ENCODE measurements at places on chromosomes 2 and 18.

DNA sequence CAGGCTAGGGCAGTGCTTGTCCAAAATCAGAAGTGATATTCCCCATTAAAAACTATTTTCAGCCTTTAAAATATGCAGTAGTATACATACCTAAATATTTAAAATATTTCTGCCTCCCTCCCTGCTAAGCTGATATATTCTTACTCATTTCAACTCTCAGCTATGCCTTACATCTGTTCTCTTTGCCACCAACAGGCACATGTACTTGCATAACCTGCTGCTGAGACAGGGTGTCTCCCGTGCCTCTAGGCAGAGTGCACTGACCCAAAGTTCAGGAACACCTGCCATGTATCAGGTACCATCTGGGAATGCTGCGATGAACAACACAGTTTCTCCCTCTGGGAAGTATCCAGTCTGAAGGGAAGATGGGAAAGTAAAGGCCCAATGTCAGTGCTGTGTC, 91.7 kb downstream of the STK39 start:
- DNase-seq: no peak

DNA sequence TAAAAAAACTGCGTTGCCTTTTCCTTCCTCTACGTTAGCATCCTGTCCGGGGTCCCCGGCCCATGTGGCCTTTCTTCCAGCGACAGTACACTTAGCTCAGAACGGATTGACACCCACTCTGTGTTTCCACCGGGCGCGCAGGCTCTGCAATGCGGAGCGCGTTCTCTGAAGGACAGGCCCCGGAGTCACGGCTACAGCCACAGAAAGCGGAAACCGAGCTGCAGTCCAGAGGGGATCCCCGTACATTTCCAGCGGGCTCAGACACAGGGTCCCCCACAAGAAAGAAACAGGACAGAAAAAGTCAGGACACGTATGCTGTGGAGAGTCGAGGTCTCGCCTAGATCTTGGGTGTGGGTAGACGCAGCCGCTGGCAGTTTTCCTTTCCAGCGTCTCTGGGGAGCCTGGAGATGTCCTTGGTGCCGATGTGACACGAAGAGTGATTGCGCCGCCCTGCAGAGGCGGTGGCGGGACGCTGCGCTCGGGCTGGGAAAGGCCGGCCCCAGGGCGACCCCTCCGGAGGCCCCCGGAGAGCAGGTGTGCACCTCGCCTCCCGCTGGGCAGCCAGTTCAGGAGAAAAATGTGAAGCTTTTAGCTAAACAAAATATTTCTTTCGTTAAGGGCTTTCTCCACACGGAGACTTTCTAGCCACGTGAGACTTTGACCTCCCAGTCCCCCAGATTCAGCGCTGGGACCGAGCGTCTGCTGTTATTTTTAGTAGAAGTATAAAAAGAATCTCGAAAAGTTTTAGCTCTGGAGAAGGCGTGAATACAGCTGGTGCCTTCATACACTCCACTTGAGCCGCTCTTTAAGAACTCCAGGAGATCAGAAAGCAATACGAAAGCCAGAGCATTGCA, 1.3 kb upstream of the ACKR3 start:
- DNase-seq: no peak

- DNase-seq: no peak
Observed at GRCh38 chr18:58843688-58844035, 21.0 kb upstream of the ZNF532 start.

DNA sequence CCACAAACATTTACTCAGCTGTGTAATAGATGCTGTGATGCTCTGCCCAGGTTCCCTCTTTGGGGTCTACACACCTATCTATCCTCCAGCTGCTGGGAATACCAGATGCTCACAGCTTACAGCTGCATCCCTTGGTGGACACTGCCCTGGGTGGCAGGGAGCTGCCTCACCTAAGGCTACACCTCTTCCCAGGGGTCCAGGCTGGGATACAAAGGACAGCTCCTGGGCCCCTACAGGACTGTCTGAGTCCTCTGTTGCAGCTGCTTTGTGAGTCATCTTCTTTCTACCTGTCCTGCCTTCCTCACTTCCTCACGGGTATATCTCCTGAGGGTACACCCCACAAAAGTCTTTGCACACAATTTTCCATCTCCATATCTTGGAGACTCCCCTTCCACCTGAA, 27.6 kb downstream of the THNSL2 start:
- no peak for DNase-seq

DNA sequence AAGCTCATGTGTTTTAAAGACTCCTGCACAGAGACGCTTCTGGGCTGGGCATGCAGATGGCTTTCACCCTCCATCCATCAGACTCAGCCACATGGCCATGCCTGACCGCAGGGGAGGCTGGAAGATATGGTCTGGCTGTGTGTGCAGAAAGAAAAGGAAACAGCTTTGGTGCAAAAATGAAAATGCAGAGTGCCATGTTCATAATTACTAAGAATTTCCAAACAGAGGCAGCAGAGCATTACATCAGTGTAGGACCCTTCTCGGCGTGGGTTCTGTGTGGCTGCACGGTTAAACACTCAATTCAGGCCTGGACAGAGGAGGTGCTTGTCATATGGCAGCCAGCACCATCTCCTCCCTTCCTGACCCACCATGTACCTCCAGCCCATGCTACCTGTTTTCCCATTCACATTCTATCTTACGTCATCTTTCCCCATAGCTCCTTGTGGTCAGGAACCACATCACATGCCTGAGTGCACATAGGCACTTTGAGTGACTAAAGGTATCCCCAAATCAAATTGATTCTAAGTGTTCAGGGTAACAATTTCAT, 200.3 kb upstream of the ID2 start:
- DNase-seq: no peak

GRCh38 chr2:232781765-232782164, 5.4 kb upstream of the KCNJ13 start:
- no peak for DNase-seq

GRCh38 chr2:158457826-158458616, 1.3 kb downstream of the PKP4 start:
- DNase-seq: no peak

DNA sequence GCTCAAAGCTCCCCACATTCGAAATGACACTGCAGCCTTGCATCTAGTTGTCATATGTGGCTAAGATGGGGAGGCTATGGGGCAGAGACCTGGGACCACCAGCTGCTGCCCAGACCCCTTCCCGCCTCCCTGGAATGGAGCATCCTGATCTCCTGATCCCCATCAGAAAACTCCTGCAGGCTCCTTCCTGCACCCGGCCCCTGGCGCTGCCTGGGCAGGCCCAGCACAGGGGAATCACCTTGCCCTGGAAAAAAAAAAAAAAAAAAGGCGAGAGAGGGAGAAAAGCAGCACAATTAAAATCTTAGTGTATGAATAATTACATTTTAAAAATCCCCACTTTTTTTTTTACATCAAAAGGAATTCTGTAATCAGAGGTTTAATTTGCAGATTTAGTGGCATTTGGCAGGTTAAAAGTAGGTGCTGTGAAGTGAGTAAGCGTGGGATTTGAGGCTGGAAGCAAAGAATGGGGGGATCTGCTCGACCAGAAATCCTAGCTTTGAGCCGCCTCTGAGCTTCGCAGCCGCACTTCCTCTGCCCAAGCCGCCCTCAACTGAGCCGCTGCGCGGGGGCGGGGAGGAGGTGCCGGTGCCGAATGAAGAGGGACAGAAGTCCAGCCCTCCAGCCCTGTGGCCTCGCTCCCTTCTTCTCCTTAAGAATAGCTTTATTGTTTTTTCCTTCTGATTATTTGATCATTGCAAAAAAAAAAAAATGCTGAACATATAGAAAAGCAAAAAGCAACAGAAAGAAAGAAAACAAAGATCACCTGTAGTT, 30.0 kb downstream of the THNSL2 start:
- DNase-seq: no peak

DNA sequence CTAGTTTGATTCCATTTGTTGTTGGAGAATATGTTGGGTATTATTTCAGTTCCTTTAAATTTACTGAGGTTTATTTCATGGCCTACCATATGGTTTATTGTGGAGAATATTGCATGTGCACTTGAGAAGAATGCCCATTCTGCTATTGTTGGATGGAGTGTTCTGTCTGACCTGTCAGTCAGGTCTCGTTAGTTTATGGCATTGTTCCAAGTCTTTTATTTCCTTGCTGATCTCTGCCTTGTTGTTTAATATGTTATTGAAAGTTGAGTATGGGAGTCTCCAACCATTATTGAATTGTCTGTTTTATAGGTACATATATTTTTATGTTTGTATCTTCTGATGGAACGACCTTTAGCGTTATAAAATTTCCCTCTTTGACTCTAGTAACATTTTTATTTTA, 86.3 kb downstream of the PTPN4 start:
- DNase-seq: no peak

GRCh38 chr2:23677836-23678235, 249.1 kb downstream of the ATAD2B start:
- DNase-seq: no peak

DNA sequence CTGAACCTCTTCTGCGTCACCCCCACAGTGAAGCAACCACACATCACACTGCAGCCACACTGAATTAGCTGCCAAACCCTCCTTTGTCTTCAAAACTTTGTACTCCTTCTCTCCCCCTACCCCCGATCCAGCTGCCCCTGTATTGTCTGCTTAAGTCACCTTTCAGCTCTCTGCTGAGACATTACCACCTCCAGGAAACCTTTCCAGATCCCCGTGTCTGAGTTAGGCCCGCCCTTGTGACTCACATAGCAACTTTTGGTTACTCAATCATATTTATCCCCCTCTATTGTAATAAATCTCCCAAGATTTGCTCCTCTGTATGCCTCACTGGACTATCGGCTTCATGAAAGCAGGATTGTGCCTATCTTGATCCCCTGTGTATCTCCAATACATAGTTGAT, 82.8 kb upstream of the CDCA7 start:
- no peak for DNase-seq

DNA sequence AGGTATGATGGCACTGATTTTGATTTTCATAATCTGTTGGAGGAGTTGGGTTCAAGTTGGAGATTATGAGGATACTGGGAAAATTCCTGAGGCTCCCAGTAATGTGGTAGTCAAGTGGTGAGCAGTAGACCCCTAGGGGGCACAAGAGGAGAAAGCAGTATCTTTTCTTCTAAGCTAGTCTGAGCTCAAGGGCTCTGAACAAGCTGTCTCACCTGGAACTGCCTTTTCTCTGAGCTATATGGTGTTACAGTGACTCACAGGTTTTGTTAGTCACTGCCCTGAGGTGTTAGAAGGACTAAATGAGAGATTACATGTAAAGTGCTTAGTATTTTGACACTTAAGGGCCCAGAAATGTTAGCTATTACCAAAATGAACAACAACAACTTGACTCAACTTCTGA, 42.2 kb downstream of the CD302 start:
- DNase-seq: no peak

- no peak for DNase-seq
Observed at GRCh38 chr2:79292239-79292957, 132.8 kb upstream of the REG3A start.

DNA sequence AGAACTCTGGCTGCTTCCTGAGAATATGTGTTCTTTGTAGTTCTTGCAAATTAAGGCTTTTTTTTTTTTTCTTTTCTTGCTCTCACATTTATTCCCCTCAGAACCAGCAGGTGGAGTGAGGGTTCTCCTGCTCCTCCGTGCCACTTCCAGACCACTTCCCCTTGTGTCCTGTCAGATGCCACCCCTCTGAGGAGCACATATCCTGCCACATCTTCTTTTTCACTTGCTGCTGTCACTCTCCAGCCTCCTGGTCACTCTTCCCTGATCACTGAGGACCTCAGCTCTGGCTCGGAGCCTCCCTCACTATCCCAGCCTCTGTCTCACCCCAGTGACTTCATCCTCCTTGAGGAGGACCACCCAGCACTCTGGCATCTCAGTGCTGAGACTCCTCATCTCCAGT, 100.5 kb downstream of the TACR1 start:
- no peak for DNase-seq

DNA sequence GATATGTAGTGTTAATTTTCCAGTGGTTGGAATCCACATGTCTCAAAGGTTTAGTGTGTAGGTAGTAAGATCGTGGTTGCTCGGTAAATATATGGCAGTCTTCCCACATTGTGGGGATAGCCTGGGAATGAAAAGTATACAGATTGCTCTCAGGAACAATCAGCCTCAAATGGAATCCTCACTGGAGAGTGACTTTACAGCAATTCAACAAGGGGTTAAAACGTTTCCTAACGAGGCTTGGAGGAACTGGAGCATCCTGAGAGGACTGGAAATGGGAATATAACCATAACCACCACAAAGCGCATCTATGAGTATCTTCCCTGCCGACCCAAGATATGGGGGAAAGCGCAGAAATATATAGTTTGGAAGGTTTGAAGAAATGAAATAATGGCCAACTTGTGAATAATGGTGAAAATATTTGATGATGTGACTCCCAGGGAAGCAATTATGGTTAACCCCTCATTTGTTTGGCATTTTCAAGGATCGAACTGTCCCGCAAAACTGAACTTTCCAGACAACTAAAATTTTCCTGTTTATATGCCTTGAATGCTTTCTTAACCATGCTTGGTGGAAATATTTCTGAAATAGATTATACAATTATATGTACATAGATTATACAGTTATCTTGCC, 100.7 kb upstream of the FOSL2 start:
- no peak for DNase-seq

GRCh38 chr2:105557021-105557920, 158.4 kb upstream of the FHL2 start:
- DNase-seq: no peak

DNA sequence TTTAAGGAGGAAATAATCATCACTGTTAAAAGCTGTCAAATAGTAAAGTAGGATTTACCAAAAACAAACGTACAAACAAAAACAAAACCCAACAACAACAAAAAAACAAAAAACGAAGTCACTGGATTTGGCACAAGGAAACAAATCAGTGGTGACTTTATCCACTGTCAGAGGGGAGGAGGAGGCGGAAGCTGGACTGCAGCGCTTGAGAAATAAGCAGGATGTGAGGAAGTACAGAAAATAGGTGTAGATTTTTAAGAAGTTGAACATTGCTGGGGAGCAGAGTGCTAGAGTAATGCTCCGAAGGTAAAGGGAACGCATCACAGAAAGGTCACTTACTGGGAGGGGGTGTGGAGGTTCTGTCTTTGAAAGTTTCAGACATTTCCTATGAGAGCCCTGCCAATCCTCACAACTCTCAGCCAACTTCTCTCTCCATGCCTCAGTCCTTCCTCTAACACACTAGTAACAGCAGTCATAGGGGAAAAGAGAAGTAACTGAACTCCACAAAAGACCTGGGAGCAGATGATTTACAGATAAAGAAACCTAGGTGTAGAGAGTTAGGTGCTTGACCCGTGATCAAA, 220.2 kb upstream of the SMAD7 start:
- no peak for DNase-seq

- no peak for DNase-seq
Observed at GRCh38 chr2:237904831-237905599, 45.6 kb downstream of the RAMP1 start.
